ENCODE measurements at places on chromosomes 11 and 22. TPM values are rescaled to one million over a fixed set of nuclear protein-coding genes. Genes with fewer than 3 reads are reported as not detected.

Gene SCN3B
- under 0.01 TPM for total RNA-seq

Gene OR52B2
- total RNA-seq = not detected

Gene UBQLNL
- total RNA-seq = 0.17 TPM

Gene OR52E6
- total RNA-seq = not detected

Gene DSCAML1
- total RNA-seq = under 0.01 TPM

Gene ARHGEF17
- total RNA-seq = 21.9 TPM

Gene YPEL1
- 1.3 TPM for total RNA-seq

Gene WNT7B
- not detected for total RNA-seq

Gene MRGPRX3
- total RNA-seq = not detected

Gene ASCL2
- not detected for total RNA-seq

Measured in bronchial smooth muscle cell (primary cell).